Thymus (tissue), 14 donors: ENCODE measurements at places on chromosomes 3 and 15.
A peak's percentile ranks its signal among the peaks of the same experiment; 100 is the strongest.

- DNase-seq, result no peak
Observed at GRCh38 chr3:70951316-70951715, 632.2 kb downstream of the FOXP1 start.

DNA sequence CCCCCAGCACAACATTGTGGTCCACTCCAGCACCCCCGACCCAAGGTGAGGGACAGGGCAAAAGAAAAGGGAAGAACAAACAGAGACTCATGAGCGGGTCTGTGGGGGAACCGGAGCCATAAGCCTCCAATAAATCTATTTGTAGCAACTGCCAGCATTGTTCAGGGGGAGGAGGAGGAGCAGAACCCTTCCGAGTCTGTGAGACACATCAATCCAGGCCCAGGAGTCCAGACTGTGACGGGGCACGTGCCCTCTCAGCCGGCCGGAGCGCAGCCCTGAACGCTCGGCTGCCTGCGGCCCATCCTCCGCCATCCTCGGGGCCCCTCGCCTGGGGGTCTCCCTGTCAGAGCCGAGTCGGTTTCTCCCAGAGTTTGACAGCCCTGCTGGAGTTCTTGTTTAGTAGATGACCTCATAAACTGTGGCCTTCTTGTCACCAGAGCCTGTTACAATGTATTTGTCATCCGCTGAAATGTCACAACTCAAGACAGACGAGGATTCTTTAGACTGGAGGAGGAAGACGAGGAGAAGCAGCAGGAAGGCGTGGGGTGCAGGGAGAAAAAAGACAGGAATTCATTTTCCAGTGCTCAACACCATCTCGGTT is 47.9 kb downstream of the TLE3 start:
- no peak for DNase-seq

DNA sequence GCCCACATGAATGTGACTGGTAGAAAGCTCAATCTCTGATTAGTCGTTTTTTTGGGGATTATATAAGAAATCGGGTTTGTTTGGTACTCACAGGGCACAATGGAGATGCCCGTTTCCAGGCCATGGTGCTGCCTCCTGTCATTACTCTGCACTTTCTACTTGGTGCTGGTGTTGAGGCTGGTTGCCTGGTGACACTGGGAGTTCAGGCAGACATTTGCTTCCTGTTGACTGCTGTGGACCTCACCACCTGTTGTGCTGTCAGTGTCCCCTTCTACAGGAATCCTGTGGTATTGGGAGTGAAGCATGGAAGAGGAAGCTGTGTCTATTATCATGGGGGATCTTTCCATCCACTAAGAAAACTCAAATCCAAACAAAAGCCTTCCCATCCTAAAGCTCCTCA is 227.2 kb upstream of the TBL1XR1 start:
- DNase-seq, result peak; percentile 46

DNA sequence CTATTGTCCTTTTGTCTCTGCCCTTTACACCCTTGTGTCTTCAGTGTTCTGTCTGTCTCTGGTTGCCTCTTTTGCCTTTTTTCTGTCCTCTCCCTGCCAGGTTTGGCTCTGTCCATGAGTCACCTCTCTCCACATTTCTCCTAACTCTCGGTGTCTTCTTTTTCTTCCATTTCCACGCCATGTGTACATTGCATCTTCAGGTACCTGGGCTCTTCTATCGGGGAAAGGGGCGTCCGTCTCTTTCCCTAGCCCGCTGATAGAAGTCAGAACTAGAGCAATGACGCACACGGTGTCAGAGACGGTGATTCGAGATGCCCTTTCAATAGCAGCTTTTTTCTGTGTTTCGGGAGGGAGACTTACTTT is 641 bp downstream of the OPA1 start:
- peak; percentile 31 for DNase-seq

DNA sequence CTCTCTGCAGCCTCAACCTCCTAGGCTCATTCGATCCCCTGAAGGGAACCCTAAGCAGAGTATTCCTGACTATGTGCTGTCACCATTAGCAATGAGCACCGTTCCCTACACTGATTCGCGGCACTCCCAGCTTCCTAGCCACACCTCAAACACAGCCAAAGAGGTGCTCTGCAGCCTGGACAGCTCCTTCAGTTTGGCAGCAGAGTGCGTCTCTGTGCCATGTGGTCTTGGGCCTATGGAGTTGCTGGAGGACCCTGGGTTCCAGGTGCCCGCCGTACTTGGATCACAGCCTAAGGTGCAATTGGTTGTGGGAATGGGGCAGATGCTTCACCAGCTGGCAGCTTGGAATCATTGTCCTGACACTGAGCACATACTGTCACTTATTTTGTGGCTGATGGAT is 17.3 kb upstream of the IL12A start:
- no peak for DNase-seq

DNA sequence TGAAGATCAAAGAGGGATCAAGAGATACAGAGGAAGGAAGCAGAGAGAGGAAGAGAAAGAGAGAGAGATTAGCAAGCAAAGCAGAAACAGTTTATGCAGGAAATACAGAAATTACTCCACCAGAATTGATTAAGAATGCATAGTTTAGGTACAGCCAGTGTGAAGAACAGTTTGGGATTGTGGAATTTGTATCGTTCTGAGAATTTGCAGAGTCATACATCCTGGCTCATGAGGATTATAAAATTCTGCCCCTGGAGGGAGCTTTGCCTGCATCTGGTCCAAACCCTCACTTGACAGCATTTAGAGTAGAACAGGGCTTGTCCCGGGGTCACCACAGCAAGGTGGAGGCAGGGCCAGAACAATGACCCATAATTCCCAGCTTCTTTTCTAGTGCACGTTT is 44.1 kb downstream of the MASP1 start:
- no peak for DNase-seq

DNA sequence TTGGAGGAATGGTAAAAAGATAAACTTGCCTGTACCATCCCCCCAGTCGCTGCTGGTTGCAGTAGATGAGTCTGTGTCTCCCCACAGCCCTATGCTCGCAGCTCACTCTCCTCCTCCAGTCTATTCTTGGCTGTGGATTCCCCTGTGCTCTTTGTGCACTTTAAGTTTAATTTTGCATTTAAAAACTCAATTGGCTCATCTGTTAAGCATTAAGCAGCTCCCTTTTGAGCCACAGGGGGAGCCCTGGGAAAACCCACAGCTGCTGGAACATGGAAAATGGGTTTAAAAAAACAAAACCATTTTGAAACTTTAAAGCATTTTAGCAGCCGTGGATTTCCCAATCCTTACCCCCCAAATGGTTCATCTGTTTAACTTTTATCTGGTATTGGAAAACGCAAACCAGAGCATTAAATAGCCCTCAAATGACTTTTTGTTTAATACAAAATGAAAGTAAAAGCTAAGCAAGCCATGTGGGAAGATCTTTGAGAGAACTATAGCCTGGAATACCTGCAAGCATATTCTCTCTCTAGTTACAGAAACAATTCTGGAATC is 536.9 kb downstream of the ZIC1 start:
- no peak for DNase-seq

GRCh38 chr3:185857208-185857607 is 32.4 kb upstream of the IGF2BP2 start:
- no peak for DNase-seq

- no peak for DNase-seq
Observed at GRCh38 chr3:184489268-184489841, 72.2 kb upstream of the EPHB3 start.

DNA sequence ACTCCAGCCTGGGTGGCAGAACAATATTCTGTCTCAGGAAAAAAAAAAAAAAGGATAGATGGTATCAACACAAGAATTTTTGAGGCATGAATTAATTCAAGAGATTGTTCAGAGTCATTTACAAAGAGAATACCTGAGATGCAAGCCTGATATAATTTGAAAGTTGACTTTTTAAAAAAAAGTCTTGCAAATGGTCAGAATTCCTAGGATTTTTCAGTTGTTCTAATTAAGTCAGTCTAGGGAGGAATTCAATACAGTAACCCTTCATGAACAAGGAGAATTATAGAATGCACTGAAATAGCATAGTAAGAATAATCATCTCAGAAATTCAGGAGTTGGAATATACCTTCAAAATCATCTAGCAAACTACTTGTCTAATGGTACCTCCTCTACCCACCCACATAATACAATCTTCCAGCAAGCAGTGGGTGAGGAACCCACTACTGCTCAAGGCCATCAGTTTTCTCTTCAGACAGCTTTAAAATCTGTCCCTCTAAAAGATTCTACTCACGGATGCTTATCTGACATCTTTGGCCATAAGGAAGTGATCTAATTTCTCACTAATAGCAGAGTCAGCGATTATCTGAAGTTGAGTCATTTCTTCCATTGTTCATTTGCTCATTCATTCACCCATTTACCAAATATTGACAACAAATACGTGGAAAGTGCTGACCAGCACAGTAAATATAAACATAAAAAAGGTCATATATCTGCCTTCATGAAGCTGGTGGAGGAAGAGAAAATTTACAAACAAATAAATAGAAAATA is 159.6 kb downstream of the GREM1 start:
- no peak for DNase-seq

- no peak for DNase-seq
Observed at GRCh38 chr3:127441764-127442163, 148.8 kb downstream of the TPRA1 start.

GRCh38 chr15:85178308-85178707 is 196.7 kb downstream of the PDE8A start:
- no peak for DNase-seq

GRCh38 chr15:51156957-51157356 is 62.3 kb upstream of the TNFAIP8L3 start:
- DNase-seq, result no peak

DNA sequence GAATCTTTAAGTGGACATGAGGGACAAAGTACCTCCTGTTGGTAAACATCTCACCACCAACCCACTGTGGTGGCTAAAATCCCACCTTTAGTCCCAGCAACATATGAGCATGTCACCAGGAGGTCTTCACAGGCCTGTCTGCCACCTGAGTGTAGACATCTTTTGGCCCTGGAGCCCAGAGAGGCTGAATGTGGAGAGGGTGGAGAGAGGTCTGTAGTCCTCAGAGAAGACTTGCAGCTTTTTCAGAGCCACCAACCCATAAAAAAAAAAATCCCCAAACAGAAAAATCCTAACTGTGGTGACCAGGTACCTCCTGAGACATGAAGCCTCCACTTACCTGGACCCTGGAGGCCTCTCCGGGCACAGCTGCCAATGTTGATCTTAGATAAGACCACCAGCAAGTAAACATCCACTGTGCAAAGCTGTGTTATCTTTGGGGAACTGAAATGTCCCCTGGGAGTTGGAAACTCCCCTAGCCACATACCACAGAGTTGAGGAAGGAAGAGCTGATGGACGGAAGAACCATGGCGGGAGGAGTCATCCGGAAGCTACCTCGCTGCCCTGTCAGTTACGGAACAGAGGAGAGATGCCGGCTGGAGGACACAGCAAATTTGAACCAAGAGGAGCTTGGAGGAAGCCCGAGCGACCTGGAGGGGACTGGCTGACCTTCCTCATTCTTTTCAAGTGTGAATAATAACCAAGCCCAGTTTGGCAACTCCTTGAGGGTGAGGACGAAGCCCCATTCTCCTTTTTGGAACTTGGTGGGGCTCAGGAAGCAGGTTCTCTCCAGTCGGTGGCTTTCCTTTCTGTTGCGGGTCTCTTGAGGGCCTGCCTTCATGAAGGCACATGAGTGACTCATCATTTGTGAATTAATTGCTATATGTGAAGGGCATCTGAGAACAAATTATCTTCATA is at the start of gene GHRL:
Gene GHRL (minus strand): TSS at position 443 of the 915 bp plus-strand sequence. CDS start 2,767 bp downstream, outside the sequence.
- no peak for DNase-seq

- DNase-seq, result no peak
Observed at GRCh38 chr3:32551087-32551486, 19.6 kb downstream of the DYNC1LI1 start.

DNA sequence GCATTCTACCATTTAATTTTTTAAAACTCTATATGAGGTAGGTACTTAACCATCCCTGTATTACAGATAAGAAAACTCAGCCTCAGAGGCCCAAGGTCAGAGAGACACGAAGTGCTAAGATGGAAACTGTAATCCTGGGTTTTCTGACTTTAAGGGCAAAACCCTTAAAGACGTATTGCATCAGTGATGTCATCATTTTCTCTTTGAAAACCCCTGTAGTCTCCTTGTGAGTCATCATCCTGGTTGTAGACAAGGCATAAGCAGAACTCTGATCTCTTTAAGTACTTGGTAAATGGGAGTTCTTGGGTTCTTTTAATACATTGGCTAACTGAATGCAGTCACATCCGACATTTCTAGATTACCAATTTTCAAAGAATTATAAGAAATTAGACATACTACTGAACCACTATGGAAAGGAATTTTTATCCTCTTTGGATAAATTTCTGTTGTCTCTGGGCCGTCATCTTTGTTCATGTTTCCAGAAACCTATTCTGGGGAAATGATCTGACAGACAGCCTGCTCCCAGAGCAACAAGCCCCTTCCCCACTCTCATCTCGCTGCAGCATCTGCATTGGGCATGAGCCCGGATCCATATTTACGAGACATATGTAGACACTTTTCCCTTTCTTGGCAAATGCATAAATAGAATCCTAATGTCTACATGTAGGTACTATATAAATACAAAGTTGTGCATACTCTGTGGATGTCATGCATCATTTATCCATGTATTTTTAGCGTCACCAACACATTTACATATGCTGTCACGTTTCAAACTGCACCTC is 48.7 kb upstream of the MDFIC2 start:
- DNase-seq, result no peak

DNA sequence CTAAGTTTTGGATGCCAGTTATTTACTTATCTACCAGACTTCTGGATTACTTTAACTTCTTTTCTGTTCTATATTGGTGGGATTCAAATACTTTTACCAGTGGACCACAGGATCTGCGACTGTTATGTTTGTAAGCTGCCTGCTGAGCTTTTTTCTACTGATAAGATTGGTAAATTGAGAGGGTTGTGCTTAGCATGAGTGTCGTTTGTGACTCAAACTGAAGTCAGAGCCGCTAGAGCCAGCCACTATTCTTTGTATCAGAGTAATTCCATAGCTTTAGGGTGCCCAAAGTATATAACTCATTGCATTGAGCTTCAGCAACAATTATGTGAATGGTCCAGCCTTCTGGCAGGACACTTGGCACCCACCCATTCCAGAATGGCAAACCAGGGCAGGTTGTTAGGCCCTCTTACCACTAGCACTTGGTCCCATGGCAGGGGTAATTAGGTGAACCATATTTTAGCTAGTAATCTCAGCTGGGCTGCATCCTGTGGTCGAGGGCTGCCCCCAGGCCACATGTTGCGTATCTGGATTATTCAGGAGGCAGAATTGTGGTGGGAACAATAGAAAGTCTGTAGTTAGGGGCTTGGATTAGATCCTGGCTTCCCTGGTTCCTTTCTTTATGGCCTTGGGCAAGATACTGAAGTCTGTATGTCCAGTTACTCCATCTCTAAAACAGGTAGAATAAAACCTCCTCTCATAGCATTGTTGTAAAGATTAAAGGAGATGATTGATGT is 6.0 kb downstream of the PLCL2 start:
- no peak for DNase-seq
